ENCODE measurements at places on chromosomes 3 and 15.

- DNase-seq: no peak
Observed at GRCh38 chr3:24923570-24923969, 428.9 kb upstream of the THRB start.

GRCh38 chr3:3707858-3708768 lies 91.1 kb upstream of the LRRN1 start:
- DNase-seq: no peak

DNA sequence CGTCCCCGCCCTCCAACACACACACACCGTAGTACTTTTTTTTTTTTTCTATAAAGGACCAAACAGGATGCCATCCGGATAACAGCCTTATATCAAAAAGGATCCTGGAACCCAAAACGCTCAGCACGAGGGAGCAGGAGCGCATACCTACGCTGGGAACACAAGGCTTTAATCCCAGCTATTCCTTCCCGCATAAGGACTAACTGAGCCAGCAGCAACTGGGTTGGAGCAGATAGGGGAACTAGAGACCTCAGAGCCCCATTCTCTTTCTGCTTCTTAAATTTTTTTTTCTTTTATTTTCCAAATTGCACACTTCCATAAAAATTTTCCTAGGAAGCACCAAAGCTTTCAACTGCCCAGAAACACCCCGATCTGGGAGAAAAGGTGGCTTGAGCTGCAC lies 1.3 kb downstream of the TRANK1 start:
- no peak for DNase-seq

DNA sequence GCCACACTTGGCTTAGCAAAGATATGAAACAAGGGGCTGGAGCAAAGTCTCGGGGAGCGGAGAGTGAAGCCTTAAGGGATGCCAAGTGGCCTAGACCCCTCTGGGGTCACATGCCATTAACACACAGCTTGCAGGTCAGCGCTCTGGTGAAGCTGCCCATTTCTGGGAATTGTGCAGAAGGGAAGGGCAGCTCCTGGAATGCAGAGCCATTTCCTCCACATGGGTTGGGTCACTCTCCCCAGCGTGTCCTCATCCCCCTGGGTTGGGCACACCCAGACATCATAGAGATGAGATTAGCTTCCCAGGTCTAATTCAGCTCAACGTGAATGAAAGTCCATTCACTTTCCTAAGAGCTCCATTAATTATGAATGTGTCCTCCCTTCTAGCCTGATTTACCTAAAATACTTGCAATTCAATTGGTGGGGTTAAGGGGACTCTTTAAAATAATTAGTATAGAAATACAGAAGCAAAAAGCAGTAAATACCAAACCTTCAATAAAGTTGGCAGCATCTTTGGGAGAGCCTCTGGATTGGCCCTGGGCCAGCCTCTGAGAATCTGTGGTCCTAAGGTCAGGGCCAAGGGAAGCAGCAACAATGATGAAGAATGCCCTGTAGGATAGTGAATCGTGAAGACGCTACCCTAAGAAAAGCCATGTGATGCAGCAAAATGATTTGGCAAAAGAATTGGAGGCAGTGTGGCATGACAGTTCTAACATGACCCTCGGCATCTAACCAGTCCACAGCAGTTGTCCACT lies 17.8 kb downstream of the MRAS start:
- no peak for DNase-seq

DNA sequence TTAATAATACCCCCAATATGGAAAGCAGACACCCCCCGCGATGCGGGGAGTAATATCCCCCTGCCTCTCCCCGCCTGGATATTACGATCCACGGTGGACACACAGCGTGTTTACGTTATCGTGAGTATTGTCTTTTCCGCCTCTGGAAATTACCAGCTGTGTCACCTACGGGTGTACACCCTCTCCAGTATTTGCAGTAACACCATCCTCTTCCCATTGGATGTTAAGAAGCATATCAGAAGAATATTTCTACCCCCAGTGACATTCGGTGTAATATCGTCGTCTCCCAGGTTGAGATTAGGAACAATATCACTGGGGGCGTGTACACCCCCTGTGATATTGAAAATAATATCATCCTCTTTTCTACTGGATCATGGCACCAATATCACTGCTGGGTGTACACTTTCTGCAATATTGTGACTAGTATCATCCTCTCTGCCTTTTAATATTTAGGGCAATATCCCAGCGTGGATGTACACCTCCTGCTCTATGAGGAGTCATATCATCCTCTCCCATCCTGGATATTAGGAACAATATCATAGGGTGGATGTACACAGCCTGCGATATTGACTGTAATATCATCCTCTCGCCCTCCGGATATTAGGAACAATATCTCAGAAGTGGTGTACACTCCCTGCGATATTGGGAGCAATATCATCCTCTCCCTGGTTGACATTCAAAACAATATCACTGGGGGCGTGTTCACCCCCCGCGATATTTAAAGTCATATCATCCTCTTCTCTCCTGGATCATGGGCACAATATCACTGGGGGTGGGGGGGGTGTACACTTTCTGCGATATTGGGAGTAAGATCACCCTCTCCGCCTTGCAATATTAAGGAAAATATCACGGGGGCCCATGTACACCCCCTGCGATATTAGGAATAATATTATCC lies 20.3 kb upstream of the BMF start:
- DNase-seq: no peak

- no peak for DNase-seq
Observed at GRCh38 chr3:97264180-97264579, 449.8 kb downstream of the EPHA6 start.

DNA sequence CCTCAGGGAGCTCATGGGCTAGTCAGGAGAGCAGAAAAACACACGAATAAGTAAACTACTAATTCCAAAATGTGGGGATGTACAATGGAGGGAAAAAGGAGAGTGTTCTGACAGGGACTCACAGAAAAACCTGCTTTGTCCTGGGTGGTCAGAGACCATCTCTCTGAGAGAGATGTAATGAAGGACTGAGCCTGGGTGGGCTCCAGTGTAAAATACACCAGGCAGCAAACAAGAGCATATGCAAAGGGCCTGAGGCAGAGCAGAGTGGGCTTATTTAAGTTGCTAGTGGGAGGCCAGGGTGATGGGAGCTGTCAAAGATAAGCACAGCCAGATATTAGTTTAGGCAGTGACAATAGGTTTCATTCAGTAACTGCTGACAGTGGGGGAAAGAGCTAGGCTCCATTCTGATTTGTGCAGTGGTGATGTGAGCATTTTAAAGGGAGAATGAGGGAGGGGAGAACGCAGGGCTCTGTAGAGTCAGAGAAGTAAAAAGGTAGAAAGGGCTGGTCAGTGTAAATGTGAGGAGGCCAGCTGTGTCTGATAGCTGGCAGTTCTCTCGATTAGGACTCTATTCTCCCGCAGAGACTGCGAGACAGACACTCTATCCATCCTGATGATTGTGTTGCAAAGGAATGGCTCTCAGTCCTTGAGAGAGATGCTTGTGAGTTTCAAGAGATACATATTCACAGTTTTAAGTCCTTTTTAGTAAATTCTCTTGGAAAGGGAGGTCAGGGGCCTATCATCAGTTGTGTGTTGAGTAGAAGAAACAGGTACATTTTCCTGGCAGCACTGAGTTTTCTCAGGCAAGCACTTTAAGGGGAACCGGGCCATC lies 3.5 kb downstream of the TF start:
- no peak for DNase-seq

DNA sequence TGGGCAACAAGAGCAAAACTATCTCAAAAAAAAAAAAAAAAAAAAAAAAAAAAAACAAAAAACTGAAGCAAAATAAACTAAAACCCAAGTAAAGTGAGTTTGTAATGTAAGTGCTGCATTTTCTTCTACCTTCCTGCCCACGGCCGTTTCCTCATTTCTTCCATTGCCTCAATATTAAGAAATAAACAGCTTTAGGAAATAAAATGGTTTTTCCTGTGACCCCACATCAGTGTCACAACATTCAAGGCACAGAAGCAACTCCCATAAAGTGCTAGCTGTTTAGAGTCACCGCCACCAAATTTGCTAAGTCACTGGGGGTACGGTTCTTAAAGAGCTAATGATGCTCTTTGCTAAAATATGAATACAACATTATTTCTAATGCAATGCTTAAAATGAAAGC lies 3.3 kb downstream of the PKM start:
- DNase-seq: peak; percentile 23

GRCh38 chr3:42501681-42502428 lies 588 bp upstream of the VIPR1 start:
- DNase-seq: peak; percentile 69

DNA sequence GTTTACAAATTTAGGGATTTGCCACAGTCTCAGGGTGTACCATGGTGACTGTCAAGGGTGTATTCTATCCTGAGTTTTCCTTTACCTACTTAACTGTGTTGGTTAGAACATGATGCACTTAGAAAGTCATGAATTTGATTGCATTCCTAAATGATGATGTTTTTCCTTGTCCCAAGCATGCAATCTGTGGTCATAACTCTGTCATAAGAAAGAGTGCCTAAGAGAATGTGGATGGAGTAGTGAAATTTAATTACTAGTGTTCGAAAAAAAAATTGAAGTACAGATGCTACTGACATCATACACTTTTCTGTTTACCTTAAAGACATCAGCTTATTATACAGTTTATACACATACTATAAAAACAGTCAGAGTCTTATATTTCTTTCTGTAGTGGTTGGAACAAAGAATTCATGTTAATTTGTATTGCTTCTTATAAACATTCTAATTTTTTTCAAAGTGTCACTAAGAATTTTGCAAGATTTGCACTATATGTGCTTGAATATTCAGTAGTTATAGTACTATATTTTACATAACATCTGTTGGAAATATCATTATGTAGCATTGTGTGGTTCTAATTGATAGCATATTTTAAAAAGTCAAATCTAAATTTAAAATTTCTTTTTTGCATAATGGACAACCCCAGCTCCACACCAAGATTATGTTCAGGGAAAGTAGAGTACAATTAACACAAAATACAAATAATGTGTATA lies 231.3 kb upstream of the KCNMB2 start:
- DNase-seq: no peak

DNA sequence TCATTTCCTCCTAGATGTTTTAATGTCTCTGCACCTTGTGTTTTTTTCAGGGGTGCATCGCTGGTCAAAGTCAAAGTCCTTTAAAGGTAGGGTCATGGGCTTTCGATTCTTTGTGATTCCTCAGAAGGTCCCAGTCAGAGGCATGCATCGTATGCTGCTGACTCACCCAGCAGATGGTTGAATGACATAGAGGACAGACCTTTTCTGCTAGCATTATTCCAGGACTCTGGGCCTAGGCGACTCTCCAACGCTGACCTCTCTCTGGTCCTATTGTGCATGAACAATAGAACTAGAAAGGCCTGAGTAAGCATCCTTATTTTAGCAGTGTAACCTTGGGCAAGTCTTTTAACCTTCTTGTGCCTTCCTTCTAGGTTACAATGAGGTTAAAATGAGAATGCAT lies 75.9 kb downstream of the DGKG start:
- DNase-seq: no peak

DNA sequence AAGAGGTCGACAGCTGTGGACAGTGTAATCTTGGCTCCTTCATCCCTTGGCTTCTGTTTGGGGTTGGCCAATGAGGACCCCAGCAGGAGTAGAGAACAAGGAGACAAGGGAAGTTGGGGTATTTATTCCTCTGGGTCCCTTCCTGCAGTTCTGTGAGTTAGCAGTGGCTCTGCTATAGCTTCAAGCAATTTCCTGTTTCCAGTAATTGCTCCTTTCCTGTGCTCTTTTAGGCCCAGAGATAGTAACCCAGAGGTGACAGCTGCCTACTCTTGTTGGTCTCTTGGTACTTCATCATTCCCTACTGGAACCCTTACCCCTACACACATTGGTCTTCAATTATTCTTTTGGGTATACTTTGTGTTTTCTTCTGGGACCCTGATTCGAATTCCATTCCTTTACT lies 92.9 kb downstream of the NR1D2 start:
- DNase-seq: no peak

DNA sequence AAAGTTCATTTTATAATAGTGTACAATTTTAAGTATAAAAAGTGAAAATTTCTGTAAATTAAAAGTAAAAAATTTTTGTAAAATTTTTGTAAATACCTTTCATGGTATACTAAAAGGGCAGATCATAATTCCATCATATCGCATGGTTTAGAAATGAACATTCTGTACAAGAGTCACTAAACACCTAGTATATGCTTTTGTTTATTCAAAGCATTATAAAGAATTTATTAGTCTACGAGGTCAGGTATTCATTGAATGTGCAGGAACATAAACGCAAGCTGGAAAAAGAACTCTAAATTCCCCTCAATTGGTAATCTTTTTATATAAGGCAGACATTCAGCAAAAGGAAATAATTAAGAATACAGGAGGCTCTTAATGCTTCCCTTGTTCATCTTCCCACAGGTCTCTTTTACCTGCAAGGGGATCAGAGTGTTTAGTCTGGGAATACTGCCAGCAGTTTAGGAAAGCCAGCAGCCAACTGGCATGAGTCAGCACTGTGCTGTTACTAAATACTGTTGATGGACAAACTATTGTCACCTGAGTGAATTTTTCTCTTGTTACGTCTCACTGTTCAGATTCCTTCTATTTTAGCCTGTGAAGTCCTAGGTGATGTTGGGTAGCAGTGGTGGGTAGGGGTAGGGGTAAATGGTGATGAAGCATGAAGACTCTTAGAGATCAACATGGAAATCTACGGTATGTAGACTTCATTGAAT lies 70.1 kb downstream of the UQCC5 start:
- DNase-seq: no peak

DNA sequence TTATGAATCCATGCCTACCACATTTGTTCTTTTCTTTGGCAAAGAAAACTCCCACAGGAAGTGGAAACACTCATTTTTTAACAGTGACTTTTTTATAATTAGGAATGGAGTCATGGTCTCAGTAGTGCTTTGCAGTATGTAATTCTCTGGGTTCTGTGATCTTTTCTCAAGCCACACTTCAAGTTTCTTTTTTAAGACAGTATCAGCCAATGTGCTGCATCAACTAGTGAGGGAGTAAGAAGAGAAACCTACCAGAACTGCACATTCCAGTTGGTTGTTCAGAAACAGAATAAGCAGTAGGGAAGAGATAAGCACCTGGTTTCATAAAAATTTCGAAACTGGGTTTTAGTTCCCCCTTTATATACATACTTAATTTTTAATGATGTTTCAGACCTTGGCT lies 126.3 kb downstream of the FOXB1 start:
- DNase-seq: no peak

DNA sequence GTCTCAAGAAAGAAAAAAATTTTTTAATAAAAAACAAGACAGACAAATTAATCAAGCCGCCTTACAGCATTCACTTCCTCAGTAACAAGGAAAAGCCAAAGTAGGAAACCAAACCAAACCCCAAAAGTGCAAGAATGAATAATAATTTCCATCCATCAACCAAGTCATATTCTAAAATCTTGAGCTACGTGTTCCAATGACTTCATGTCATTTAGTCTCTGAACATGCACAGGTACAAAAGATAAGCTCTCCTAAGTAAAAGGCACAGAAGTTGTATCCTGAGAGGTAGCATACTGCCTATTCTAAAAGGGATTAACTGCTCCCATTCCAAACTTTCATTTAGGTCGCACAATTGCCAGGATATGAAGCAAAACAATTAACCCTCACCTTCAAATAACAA lies 29.7 kb downstream of the SLC4A7 start:
- DNase-seq: no peak

DNA sequence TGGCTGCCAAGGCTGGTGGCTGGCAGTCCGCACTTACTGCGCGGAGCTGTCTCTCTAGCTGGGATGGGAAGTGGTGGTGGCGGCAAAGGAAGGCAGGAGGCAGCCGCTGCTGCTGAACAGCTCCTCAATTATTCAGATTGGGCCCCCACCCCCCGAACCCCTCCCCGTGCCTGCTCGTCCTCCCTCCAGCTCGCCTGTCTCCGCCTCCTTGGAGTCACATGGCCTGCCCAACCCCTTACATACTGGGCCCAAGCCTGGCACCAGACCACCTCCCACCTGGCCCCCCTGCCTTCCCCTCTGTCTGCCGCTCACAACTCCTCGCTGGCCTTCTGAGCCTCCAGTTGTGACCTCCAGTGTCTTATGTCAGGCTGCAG lies at the start of gene SLC7A14:
Gene SLC7A14 (minus strand): TSS at position 139 of the 374 bp plus-strand sequence. CDS start 59,139 bp downstream, outside the sequence.
- DNase-seq: no peak

Measured in CD4-positive, alpha-beta T cell treated with Interferon alpha-2 for 1 hour (primary cell).